ENCODE measurements at places on chromosomes 2 and 18.

- H3K4me3 ChIP-seq = no peak overlapping the region
- H3K27me3 ChIP-seq = no peaks in the 10 kb centered on the region
- peaks cover 13% of the 10 kb centered on the region for H3K4me1 ChIP-seq
- DNase-seq = no peak
Observed at GRCh38 chr2:26540306-26540705, 62.4 kb upstream of the OTOF start.

DNA sequence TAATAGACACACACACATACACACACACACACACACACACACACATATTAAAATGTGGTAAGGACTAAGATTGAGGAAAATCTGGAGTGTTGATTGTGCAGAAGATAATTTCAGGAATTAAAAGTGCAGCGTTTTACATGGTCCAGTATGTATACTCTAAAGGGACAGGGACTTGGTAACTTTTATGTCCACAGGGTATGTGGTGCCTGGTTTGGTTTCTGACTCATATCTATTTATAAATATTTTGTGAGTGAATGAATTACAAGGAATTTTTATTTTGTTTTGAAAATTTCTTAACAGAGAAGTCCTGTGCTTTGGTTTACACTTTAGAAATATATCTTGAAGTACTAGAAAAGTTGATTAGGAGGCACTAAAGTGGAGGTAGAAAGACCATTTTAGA lies 287.7 kb upstream of the NXPH2 start:
- no peak for DNase-seq
- no peaks in the 10 kb centered on the region for H3K4me1 ChIP-seq
- H3K36me3 ChIP-seq = no peaks in the 10 kb centered on the region
- H3K27ac ChIP-seq = no peak overlapping the region
- no peak overlapping the region for H3K4me3 ChIP-seq

GRCh38 chr2:177161741-177162460 lies 50.7 kb upstream of the HNRNPA3 start:
- H3K27me3 ChIP-seq = no peaks in the 10 kb centered on the region
- no peak overlapping the region for H3K4me3 ChIP-seq
- H3K36me3 ChIP-seq = no peaks in the 10 kb centered on the region

GRCh38 chr2:110714452-110715224 lies 17.7 kb upstream of the ACOXL start:
- no peak overlapping the region for H3K27ac ChIP-seq
- no peaks in the 10 kb centered on the region for H3K36me3 ChIP-seq
- DNase-seq = no peak
- no peak overlapping the region for H3K4me3 ChIP-seq
- H3K27me3 ChIP-seq = no peaks in the 10 kb centered on the region
- H3K4me1 ChIP-seq = no peaks in the 10 kb centered on the region
